ENCODE measurements at places on chromosomes 12 and 14.

DNA sequence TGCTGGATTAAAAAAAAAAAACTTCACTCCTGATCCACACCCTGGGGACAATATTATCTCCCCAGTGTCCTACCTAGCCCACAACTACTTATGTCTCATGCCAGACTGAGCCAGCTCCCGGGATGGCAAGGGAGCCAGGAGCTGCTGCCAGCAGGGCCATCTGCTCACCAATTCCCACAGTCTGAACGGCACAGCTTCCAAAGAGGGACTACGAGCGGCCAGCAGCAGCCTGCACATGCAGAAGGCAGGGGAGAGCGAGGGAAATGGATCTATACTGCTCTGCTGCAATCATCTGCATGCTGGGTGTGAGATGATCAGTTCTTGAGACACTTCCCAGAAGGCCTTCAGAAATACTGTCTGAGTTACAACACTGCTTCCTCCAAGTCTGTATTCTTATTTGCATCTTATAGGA lies 11.1 kb downstream of the SSH1 start:
- no peak for DNase-seq

GRCh38 chr14:54554401-54554800 lies 12.5 kb upstream of the SAMD4A start:
- DNase-seq, result no peak

GRCh38 chr14:92103363-92103989 lies 2.9 kb downstream of the ATXN3 start:
- no peak for DNase-seq

DNA sequence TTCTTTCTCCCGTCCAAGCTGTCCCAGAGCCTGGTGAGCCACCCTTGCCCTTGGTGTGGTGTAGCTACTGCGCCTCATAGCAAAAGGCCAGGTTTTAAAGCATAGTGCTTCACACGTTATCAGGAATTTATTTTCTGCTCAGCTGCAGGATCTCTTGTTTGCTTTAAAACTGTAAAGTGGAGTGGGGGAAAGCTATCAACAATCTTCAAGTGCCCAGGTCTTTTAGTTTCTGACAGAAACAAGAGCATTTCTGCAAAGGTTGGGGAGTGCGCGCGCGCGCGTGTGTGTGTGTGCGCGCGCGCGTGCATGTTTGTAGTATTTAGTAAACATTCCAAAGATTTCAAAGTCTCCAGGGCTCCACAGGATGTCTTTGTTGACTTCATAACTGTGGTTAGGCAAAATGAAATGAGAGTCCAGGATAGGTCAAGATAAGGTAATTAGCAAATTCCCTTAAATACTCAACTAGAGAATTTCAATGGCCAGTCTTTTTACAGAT lies 45.5 kb downstream of the EML1 start:
- DNase-seq, result no peak

- no peak for DNase-seq
These were observed 52.5 kb upstream of the EVL start for GRCh38 chr14:100012478-100013327.

- no peak for DNase-seq
These were observed 36.6 kb upstream of the PIK3C2G start for GRCh38 chr12:18224745-18225144.

GRCh38 chr12:14782756-14783155 lies 20.5 kb downstream of the WBP11 start:
- DNase-seq, result no peak

DNA sequence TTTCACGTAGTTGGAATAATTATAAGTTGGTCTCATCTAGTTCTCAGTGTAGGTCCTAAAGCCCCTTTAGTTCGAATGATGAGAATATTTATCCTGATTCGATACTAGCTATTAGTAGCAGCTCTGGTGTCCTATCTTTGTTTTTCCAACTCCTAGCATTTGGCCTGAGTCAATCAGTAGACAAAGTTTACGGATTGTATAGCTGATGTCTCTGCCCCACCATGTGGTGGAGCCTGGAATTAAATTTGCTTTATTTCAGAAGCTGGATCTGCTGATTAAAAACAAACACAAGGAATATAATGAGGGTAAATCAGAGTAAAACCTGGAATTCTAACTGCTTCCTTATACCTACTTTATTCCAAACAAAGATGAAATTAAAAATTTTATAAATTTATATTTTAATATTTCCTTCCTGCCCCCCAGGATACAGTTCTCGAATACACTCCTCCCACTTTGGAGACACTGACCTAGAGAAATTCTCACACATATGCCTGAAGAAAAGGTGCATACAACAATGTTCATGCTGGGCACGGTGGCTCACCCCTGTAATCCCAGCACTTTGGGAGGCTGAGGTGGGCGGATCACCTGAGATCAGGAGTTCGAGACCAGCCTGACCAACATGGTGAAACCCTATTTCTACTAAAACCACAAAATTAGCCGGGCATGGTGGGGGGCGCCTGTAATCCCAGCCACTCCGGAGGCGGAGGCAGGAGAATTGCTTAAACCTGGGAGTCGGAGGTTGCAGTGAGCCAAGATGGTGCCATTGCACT lies 7.6 kb upstream of the BRMS1L start:
- peak; percentile 33 for DNase-seq

- no peak for DNase-seq
These were observed 90.3 kb downstream of the ATP2B1 start for GRCh38 chr12:89618113-89618862.

- no peak for DNase-seq
These were observed 109.3 kb downstream of the C12orf42 start for GRCh38 chr12:103386451-103386850.

GRCh38 chr12:84874125-84874824 lies 38.3 kb downstream of the SLC6A15 start:
- DNase-seq, result peak; percentile 38

- DNase-seq, result peak; percentile 2
These were observed 458.3 kb downstream of the BTG1 start for GRCh38 chr12:91687052-91688017.

GRCh38 chr14:26597071-26597588 lies 703 bp downstream of the NOVA1 start:
- DNase-seq, result no peak

DNA sequence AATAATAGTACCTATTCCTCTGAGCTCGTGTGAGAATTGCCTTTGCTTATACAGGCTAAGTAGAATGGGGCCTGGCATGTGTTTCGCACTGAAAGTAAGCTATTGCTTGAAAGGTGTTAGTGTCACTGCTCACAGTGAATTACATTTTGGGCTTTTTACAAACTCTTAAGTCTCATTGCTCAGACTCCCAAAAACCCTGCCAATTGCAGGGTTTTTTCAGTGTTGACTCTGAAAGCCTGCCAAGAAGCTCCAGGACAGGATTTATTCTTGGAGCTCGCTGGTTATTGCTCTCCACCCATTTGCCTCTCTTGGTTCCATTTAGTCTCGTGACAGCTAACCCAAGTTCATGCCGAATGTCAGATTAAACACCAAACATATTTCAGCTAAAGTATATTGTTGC lies 39.8 kb downstream of the NOPCHAP1 start:
- DNase-seq, result no peak

DNA sequence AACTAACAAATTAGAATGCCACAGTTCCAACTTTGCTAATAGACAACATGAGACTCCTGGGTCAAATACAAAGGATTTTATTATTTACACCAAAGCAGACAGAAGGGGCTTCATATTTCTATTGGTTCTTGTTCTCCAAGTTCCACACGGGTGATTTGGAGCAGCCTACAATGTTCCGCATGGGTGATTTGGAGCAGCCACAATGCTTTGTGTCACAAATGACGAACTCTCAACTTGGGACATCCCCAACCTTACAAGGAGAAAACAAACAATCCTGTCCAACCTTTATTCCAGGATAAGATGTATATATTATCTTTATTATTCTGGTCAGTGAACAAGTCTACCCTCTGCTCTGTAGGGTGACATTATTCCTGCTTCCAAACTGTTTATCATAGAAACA lies 694.3 kb upstream of the MGAT4C start:
- no peak for DNase-seq

DNA sequence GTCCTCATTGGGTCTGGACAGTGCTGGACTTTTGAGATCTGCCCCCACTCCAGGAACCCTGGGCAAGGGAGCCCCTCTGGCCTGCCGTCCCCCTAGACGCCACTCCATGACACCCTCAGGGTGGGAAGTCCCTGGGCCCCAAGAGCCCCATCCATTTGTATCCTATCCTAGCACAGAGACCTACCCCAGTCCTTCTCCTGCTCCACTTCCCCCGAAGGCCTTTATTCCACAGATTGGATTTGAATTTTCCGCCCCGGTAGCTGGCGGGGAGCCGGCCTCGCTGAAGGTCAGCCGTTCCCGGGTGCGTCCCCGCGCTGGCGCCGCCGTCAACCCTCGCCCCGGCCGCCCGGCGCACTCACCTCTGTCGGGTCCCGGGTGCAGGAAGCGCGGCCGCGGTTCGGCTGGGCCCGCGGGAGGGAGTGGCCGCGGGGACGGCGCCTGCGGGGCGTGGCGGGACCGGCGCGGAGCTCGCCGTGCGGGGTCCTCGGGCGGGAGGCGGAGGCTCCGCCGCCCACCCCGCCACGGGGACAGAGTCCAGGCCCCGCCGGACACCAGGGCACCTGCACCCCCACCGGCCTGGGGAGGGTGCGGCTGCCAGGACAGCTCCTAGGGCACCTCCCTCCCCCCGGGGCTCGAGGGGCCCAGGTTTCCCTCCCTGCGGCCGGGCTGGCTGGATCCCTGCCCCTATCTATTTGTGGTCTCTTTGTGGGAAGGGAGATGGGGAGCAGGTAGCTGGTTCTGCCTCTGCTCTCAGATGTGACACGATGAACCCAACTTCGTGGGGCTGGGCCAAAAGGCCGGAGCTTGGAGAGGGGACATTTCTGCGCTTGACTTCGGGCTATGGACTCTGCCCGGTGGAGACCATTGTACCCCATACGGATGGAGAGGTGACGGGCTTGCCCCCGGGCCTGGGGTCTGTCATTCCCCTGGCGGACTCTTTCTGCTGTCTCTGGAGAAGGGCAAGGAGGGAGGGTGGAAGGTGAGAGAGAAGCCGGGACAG lies 19.9 kb upstream of the GPR68 start:
- no peak for DNase-seq

- DNase-seq, result no peak
These were observed 54.9 kb downstream of the ZNF664 start for GRCh38 chr12:124027753-124028554.

DNA sequence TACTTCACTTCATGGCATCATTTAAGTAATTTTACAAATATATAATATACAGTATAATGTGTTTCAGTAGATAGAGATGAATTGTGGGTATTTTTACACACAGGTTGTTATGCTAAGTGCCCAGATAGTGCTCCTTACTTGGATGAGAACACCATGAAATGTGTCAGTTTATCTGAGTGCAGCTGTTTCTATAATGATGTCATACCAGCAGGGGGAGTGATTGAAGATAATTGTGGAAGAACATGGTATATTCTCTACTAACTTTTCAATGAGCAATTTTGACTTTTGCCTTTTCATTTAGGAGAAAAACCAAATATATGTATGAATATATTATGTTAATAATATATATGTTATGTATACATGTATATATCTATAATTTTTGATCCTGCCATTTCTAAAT lies 221.6 kb downstream of the LRRK2 start:
- no peak for DNase-seq

GRCh38 chr12:11661491-11662089 lies 12.1 kb downstream of the ETV6 start:
- DNase-seq, result no peak

DNA sequence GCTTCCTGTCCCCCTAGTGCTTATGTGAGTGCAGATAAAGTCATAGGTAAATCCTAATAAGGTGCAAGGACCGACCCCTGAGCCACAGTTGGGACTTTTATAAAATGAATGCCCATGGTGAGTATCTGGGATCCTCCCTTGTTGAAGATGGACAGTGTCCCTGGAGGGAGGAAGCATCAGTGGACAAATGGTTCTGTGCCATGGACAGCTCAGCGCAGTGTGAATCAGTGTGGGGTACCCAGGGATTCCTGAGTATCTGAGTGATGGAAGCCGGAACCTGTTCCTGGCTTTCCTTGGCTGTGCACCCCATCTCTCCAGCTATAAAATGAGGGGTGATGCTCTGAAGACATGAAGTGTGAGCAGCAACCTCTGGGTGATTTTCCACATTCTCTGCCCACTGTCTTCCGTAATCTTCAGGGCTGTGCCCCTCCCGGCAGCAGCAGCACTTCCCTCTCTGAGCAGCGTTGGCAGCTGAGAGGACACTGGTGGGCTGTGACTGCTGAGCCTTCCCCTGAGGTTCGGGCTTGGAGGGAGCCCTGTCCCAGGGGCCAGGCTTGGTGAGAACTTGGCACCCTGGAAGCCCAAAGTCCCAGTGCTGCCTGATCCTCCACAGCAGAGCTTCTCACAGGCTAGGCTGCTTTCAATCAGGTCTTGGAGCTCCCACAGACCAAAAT lies 25.0 kb downstream of the VCPKMT start:
- DNase-seq, result no peak

GRCh38 chr12:92462049-92462448 lies 240.7 kb upstream of the PLEKHG7 start:
- peak; percentile 41 for DNase-seq

DNA sequence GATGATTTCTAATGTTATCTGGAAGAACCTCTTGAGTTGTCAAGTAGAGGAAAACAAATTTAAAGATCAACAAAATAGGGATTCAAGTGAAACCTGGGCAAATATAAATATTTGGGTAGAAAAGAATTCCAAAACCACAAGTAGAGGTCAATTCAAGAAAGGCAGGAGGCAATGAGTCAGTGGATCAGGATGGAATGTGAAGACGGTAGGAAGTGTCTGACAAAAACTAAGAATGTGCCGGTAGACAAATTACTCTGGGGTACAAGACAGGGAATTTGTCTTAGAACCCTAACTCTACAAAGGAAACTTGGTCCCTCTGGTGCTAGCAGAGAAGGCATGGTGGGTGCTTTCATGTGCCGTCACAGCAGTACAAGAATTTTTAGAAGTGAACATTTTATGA lies 13.6 kb downstream of the ABCD2 start:
- DNase-seq, result no peak

- DNase-seq, result no peak
These were observed 52.5 kb downstream of the RNF34 start for GRCh38 chr12:121452340-121452984.

- DNase-seq, result no peak
These were observed 21.4 kb downstream of the ZNF641 start for GRCh38 chr12:48329199-48329939.

- DNase-seq, result no peak
These were observed 7.2 kb upstream of the SDR9C7 start for GRCh38 chr12:56941299-56942017.

DNA sequence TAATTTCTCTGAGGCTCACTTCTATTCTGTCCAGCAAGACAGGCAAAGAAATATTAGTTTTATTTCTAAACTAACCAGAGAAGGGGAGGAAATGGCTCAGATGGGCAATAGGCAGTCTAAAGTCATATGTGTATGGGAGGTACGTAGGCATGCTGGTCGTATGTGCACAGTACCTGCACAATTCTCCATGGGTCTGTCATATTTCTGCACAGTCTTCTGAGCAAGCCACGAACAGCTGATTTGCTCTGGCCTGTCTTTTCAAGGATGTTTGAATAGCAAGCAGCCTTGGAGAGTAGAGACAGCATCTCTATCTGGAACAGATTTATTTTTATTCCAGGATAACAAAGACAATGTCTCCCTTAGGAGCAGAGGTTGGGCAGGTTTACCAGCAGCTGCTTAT lies 92.1 kb downstream of the SLC25A47 start:
- no peak for DNase-seq
